ENCODE measurements at places on chromosomes 13 and 19.

DNA sequence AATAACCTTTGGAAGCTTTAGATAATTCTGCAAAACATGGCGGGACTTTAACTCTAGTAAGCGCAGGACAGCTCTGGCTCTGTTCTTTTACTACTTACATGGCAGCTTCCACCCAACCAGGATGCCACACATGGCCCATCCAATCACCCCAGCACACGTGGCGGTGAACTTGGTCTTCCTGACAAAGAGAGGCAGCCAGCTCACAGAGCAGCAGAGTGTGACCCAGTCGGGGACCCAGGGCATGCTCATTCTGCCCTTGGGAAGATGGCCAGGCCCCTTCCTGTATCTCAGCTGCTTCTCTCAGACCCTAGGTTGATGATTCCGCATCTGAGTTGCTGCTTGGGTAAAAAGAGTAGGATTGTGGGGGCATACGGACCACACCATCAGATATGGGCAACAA lies 172.1 kb downstream of the USP12 start:
- no peak for DNase-seq

- DNase-seq, result peak; percentile 9
Measured at GRCh38 chr13:100280681-100281080, 191.8 kb downstream of the PCCA start.

DNA sequence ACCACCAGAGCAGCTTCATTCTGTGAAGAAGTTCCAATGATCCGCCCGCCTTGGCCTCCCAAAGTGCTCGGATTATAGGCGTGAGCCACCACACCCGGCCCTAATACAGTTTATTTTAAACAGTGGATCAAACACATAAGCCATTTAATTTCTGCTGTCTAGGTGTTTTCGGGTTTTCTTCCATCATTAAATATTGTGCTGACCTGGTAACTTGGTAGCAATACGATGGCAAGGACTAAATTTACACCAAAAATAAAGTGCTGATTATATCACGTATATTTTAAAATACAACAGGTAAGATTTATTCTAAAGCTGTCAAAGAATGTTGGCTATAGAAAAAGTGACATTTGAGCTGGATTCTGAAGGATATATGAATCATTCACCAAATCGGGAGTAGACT lies 1.3 kb downstream of the MED4 start:
- no peak for DNase-seq

- DNase-seq, result no peak
Measured at GRCh38 chr19:46896076-46896794, 35.4 kb downstream of the ARHGAP35 start.

- peak; percentile 79 for DNase-seq
Measured at GRCh38 chr19:5048091-5048726, 79.3 kb downstream of the KDM4B start.

- no peak for DNase-seq
Measured at GRCh38 chr19:49689133-49690078, at the start of gene ADM5. TSS of gene ADM5 (plus strand) at chr19:49689594. CDS start at chr19:49689838, 244 bp downstream.

GRCh38 chr19:19471682-19472081 lies 43.7 kb downstream of the TSSK6 start:
- DNase-seq, result no peak

GRCh38 chr13:48220981-48221685 lies 11.9 kb upstream of the ITM2B start:
- no peak for DNase-seq

DNA sequence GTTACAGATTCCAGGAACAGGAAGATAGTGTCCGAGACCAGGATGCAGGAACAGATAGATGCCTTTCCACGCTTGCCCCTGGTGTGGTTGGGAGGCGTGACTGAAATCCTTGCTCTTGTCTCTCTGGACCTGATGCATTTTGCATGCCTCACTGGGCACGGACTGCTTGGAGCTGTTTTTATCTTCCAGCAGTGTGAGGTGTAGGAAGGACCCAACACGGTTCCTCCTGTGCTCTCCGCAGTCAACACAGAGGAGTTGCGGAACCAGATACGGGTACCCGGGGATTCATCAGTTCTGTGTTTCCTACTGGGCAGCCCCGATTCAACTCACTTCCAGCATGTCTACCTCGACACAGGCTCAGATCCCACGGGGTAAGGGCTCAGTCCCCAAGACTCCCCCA lies 6.5 kb downstream of the DOT1L start:
- no peak for DNase-seq

GRCh38 chr19:29098863-29099481 lies 114.0 kb downstream of the UQCRFS1 start:
- peak; percentile 95 for DNase-seq

GRCh38 chr19:54696766-54697165 lies 27.5 kb upstream of the KIR3DL3 start:
- no peak for DNase-seq

- DNase-seq, result peak; percentile 73
Measured at GRCh38 chr19:18046059-18046718, 38.2 kb downstream of the ARRDC2 start.

DNA sequence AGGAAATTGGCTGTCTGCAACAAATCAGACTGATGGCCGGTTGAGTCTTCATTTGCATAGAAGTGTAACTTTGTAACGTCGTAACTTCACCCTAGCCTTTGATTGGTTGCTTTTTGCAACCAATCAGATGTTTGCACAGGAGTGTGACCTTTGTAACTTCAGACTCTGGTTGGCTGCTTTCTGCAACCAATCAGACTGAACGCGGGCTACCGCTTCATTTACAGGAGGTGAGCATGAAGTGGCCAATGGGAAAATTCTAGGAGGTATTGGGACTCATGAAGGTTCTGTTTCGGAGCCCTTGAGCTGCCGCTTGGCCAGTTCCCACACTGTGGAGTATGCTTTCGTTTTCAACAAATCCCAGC lies 441 bp upstream of the ZNF559 start:
- DNase-seq, result peak; percentile 85

- DNase-seq, result peak; percentile 8
Measured at GRCh38 chr13:114173745-114174144, 5.3 kb upstream of the CFAP97D2 start.

DNA sequence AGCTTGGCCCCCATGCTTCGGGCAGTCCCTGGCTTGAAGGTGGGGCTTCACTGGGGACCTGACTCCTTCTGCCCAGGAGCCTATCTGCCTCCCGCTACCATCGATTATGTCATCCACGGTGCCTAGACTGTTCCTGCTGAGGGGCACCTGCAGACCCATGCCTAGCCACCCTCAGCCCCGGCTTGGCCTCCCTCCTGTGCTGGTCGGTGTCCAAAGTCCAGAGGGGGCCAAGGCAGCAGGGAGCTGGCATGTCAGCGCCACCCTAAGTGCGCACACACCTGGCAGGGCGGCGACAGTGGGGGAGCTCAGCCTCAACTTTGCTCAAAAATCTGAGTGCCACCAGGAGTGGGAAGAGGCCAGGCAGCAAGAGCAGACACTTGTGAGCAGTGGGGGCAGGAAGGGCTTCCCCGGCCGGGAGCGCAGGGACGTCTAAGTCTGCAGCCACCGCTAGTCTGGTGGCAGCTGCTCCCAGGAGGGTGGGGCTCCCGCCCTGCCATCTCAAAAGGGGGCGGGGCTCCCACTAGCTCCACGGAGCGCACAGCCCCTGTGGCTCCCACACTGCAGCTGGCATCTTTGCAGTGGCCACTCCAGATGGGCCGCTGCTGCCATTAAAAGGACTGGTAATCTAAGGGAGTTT lies 13.5 kb upstream of the URAD start:
- no peak for DNase-seq

DNA sequence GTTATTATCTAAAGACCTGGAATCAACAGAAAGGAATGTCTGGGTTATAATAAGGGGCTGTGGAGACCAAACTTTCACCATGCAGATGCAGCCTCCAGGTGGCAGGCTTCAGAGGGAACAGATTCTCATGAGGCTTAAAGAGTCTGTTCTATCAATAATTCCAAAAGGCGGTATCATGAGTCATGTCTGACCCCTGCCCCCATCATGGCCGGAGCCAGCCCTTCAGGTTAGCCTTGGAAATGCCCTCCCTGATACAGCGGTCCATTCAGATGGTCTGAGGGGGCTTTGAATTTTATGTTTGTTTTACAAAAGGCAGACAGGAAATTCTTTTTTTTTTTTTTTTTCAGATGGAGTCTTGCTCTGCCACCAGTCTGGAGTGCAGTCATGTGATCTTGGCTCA lies 21.7 kb upstream of the LAMP1 start:
- peak; percentile 58 for DNase-seq

DNA sequence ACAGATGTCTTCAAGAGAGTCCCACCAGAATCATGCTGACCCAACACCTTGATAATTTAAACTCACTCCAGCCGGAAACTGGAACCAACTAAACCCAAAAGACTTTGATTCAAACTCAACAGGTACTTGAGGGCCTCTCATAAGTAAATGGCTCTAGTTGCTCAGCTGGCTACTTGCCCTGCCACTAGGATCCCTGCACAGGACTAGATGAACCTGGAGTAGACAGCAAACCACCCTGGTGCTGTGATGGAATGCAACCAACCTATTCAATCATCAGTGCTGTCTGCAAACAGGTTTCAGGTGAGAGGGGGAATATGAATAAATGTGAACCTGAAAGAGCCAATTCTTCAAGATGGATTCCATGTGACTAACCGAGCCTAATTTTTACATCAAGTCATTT lies 216.3 kb downstream of the KATNAL1 start:
- no peak for DNase-seq

DNA sequence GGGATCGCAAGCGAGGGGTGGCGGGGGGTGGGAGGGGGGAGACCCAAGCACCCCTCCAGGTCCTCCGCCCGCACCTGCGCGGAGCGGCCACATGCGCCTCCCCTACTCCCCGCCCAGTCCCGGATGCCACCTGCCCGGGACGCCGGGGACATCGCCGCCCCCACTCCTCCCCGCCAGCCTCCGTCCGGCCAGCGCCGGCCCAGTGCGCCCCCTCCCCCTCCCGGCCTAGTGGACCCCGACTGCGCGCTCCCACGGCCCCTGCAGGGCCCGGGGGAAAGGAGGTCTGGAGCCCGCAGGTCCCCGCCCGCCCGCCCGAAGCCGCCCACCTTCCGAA lies 263 bp downstream of the RHPN2 start:
- DNase-seq, result no peak

- peak; percentile 82 for DNase-seq
Measured at GRCh38 chr19:45404557-45405434, at the start of gene PPP1R13L. TSS of gene PPP1R13L (minus strand) at chr19:45405069. CDS start at chr19:45398318, 6,751 bp downstream.
